Activated T-helper 9 cell treated with anti-CD3 and anti-CD28 coated beads, Interleukin-2, amount 50 U/mL, for 16 hours (primary cell): ENCODE measurements at places on chromosomes 3 and 15.

GRCh38 chr15:56295433-56295832 lies 51.8 kb upstream of the RFX7 start:
- DNase-seq, result no peak

- no peak for DNase-seq
Measured at GRCh38 chr3:115662356-115662755, 39.0 kb downstream of the GAP43 start.

GRCh38 chr3:47228088-47228487 lies 54.5 kb downstream of the KIF9 start:
- no peak for DNase-seq

DNA sequence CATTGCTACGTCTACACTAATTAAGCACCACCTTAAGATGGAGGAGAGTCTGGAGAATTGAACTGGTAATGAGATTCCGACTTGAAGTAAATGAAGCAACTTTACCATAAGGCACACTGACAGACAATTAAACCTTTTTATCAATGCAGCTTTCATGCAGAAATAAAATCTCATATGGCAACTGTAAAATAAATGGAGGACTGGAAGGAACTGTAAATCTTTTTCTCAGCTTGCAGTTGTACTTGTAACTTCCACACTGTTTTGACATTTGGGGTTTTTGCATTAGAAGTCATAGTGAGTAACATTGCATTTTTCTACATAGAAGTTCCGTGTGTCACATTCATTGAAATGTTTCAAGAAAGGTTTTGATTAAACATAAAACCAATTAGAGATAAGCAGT lies 705.3 kb downstream of the NLGN1 start:
- DNase-seq, result no peak

- DNase-seq, result no peak
Measured at GRCh38 chr3:72205297-72205826, 420.4 kb upstream of the PROK2 start.

- no peak for DNase-seq
Measured at GRCh38 chr3:123155471-123156011, 46.2 kb upstream of the SEC22A start.

GRCh38 chr3:5411786-5412185 lies 224.3 kb downstream of the EDEM1 start:
- DNase-seq, result no peak

DNA sequence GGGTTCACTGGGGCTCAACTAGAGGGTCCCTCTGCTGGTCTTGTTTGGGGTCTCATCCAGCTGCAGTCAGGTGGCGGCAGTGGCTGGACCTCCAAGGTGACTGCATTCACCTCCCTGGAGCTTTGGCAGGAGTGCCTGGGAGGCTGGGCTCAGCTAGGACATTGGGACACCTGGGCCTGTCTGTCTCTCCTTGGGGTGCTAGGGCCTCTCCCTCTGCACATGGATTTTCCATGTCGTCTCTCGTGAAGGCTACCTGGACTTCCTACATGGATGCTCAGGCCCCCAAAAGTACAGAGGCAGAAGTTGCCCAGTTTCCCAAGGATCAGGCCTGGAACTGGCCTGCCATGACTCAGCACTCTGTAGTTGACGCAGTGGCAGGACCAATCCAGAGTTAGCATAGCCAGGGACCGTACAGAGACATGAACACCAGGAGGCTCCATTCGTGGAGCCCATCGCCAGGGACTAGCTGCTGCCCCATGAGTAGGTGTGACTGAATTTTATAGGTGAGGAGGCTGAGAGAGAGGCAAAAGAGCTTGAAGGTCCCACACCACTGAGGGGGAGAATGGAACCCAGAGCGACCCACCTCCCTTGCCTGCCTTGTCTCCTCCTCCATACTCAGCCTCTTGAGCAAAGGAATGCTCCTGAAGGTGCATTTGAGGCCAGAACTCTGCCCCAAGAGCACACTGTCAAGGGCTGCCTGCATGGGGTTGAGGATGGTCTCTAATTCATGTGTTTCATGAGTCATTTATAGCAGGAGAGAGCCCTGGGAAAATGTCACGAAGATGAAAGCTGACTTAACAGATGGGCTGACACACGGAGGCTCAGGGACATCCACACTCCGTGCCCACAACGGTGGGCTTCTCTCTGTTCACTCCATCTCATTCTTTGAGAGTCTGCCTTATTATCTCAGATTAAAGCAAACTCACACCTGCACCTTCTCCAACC lies 13.0 kb upstream of the ALDH1A3 start:
- no peak for DNase-seq
